ENCODE measurements at places on chromosomes 5 and 9.
A peak's percentile ranks its signal among the peaks of the same experiment; 100 is the strongest.

GRCh38 chr5:107544476-107544875 lies 126.3 kb downstream of the EFNA5 start:
- DNase-seq = no peak

- no peak for DNase-seq
Observed at GRCh38 chr9:113648048-113648447, 184.5 kb downstream of the RGS3 start.

DNA sequence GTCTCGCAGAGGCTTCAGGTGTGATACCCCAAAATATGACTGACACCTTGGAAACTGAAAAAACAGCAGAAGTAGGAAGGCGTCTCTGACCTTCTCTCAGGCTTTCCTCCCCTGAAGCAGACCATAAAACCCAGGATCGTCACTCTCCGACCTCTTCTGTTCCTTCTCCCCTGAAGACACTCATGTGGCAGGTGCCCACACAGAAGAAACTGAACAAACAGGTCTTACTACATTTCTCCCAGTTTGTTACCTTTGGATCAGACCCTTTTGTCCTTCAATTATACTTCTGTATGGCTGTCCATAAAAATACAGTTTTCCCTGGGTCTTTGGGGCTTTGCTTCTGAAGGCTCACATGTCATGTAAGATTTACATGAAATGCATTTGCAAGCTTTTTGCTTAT lies 10.3 kb upstream of the PRUNE2 start:
- no peak for DNase-seq

- peak; percentile 61 for DNase-seq
Observed at GRCh38 chr9:33620738-33621439, 96.8 kb downstream of the ANKRD18B start.

DNA sequence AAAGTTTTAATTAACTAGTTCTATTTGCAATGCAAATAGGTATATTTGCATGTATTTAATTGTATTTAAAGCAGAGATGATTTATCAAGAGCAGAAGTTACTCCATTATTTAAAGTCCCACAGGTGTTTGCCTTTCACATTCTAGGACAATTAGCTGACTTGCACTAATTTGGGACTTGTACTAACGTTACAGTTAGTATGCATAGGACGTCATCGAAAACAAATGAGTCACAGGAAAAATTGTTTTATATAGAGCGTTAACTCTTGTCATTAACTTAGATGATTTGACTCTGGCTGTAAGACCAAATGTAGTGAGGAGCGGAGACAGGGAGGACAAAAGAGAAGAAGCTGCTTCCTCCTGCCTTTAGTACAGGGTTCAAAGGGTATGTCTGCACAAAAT lies 126.1 kb upstream of the IFNE start:
- no peak for DNase-seq

DNA sequence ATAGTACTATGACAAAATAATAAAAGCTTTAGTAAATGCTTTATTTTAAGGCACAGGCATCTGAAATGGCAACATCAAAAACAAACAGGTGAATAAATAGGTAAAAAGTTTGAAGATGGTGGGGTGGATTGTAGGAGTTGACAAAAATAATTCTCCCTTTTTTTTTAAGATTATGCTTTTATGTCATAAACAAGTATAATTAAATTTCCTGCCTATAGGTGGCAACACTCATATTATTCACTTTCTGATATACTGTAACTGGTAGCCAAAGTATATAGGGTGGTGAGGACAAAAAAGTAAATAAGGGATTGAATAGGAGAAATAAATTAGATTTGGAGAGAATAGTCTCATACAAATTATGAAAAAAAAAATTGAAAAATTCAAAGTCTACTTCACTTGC lies 120.0 kb upstream of the ACOT12 start:
- peak; percentile 1 for DNase-seq

GRCh38 chr5:176608937-176609723 lies 826 bp downstream of the GPRIN1 start:
- DNase-seq = no peak

- DNase-seq = no peak
Observed at GRCh38 chr5:139811274-139811607, 15.6 kb downstream of the PSD2 start.

- DNase-seq = no peak
Observed at GRCh38 chr5:107867266-107867665, 196.5 kb upstream of the EFNA5 start.

DNA sequence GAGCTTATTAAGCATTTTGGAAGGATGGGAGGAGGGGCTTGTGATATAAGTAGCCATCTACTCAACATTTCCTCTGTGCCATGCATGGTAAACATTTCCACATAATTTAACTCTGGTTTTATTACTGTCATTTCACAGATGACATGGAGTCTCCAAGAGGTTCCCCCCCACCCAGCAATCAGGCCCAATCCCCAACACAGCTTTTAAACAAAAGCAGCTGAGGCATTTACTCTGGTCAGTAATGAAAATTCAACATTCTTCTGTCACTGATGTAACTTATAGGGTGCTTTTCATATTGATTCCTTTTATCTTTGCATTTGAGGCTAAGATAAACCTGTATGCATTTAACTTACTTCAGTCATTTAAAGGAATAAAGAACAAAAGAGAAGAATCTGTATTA lies 128.1 kb downstream of the COL23A1 start:
- DNase-seq = no peak

GRCh38 chr5:135395866-135396265 lies 3.2 kb downstream of the MACROH2A1 start:
- DNase-seq = no peak

DNA sequence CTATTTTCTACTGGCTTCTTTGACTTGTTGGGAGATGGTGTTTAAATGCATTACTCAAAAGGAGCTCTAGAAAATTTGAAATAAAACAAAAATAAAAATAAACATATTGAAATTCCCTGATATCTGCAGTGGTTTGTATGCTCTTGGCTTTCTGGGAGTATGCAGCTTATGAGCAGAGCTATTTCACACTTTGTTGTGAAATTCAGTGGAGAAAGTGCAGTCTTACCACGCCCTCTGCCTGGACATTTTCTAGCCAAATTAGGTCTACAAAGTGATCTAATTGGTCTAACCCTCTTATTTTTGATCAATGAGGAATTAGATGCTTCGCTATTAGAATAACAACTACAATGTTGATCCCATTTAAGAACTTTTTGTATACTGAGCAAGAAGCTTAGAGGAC lies 66.8 kb downstream of the INSYN2B start:
- no peak for DNase-seq

GRCh38 chr9:109010746-109011145 lies 2.6 kb downstream of the CTNNAL1 start:
- peak; percentile 58 for DNase-seq

GRCh38 chr9:36665921-36666431 lies 93.3 kb downstream of the MELK start:
- peak; percentile 60 for DNase-seq

DNA sequence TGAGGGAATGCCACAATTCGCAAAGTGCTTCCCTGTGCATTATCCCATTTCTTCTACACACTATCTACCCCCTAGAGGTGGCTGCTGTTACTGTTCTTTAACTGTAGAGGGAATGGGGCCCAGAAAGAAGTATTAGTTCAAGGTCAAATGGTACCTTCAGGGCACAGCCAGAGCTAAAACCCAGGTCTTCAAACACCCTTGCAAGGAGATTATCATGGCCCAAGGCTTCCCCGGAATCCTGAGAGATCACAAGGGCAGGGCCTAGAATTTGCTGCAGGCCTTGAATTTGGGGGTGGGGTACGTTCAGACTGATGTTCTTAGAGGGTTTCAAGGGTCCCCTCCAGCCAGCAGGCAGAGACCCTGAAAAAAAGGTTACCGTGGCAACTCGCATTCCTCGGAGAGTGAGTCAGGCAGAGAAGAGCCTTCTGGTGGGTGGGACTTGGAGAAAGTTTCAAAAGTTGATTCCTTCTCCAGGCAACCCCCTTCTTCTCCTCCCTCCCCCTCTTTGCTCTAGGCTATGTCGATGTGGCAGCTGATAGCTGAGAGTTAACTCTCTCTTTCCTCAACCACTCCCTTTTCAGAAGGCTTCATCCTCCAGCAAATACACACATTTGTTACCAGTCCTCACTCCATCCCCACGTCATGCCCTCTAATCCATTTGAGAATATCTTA lies 1.9 kb downstream of the SPARC start:
- peak; percentile 95 for DNase-seq

GRCh38 chr9:130156672-130157071 lies 15.5 kb upstream of the NCS1 start:
- no peak for DNase-seq

Data from HT1080 (cell line).